ENCODE measurements at places on chromosomes 4 and X.
A peak's percentile ranks its signal among the peaks of the same experiment; 100 is the strongest.

DNA sequence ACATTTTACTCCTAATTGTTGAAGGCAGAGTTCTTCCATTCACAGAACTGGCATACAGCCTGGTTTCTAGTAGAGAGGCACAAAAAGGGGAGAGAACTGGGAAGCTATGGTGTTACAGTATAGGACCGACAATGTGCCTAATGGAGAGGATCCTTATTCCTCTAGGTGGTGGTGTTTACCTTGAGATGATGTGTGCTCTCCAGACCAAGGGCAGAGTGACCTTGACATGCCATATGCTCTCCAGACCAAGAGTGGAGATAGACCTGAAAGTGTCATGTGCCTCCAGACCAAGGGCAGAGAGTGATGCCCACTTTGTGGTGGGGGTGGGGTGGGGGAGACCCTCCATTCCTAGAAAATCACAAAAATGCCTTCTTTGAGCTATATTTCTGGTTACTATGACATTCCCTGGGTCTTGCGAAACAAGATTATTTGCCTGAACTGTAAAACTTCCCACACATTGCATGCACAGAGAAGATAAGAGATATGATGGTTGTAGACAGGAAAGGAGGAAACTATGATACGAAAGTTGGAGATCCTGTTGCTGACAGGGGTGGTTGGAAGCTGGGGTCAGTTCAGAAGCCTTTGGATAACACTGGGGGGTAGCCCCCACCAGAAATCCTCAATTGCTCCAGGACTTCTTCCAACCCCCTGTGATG, 119.7 kb downstream of the TEX13C start:
- DNase-seq: no peak

- DNase-seq: no peak
Measured at GRCh38 chr4:146338512-146338911, 124.2 kb downstream of the REELD1 start.

DNA sequence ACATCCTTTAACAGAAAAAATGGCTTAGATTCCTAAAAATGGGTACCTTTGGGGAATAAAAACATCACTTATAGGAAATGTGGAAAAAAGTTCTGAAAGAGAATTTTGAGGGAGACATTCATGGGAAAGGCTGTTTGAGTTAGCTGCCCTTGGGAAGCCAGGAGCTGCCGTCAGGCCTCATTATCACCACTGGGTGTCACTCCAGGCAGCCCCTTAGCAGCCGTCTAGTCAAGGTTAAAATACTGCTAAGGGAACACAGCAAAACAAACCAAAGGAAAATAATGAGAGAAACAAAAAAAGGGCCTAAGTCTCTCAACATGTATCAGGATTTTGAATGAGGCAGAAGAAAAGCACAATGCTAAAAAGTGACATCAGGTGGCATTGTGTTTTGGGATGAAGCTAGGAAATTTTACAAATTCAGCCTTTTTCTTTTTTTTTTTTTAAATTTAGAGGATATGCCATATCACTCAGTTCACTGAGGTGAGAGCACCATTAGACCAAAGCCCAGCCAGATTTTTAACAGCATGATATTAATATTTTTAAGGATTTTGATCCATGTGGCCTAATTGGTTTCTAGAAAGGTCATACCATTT, 235.3 kb downstream of the GPAT3 start:
- no peak for DNase-seq

- DNase-seq: no peak
Measured at GRCh38 chr4:61277785-61278760, 77.9 kb downstream of the ADGRL3 start.

GRCh38 chr4:22634541-22635181, 58.1 kb upstream of the GBA3 start:
- peak; percentile 11 for DNase-seq

- no peak for DNase-seq
Measured at GRCh38 chrX:3271183-3271833, 75.1 kb downstream of the MXRA5 start.

DNA sequence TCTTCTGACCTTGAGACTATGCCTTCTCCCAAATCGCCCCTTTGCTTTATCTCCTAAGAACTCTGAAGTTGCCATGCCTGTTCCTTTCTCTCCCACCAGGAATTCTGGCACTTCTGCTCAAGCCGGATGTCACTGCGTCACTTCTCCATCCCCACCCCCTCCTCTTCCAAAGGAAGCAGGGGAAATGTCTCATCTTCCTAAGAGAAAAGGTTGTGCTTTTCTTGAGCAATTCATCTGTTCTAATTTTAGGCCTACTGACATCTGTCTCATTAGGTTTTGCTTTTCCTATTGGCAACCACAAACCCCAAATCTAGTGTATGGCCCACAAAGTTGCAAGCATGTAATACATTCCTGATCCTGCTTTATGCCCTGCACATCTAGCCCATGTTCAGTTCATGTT, 163.1 kb upstream of the PLAC1 start:
- DNase-seq: no peak

- no peak for DNase-seq
Measured at GRCh38 chr4:182880387-182881356, 36.5 kb downstream of the DCTD start.

DNA sequence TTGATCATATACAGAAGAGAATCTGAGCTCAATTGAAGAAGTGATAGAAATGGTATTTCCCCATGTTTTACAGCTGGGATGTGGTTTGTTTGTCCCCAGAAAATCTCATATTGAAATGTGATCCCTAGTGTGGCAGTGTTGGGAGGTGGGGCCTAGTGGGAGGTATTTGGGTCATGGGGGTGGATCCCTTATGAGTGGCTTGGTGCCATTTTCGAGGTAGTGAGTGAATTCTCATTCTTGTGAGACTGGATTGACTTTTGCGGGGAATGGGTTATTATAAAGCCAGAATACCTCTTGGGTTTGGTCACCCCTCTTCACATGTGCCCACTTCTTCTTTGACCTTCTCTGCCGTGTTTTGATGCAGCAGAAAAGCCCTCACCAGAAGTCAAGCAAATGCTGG, 29.6 kb upstream of the PAGE1 start:
- DNase-seq: no peak

GRCh38 chr4:26525136-26525770, 35.0 kb upstream of the CCKAR start:
- DNase-seq: no peak

DNA sequence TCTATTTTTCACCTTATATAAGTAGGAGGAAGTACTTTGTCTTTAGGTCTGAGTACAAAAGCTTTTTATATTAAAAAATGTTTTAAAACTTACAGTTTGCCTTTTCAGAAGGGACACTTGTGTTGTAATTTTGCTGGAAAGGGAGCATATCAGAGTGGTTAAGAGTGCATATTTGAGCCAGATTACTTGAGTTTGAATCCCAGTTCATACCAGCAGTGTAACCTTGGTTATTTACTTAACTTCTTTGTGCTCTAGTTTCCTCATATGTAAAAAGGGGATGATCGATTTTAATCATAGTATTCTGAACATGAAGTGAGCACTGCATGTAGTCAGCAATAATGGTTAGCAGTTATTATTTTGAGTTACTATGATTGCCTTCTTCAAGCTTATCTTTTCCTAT, 78.3 kb upstream of the SLC4A4 start:
- DNase-seq: no peak

- DNase-seq: peak; percentile 23
Measured at GRCh38 chrX:45070116-45071007, 130.3 kb downstream of the DIPK2B start.

DNA sequence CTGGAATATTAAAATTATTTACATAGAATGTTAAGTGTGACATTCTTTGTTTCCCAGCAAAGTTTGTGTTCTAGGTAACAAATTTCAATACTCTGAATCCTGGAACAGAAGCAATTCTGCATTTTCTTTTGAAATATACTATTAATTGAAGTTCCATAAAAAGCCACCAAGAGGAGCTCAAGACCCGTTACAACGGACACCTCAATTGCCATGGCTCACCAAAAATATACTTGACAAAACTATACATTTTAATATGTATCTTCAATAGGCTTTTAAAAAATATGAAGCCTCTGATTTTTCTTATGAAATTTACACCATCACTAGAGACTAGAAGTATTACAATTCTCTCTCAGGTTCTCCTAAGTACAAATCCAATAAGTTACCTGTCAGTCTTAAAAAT, 111.4 kb downstream of the NYX start:
- peak; percentile 9 for DNase-seq

- no peak for DNase-seq
Measured at GRCh38 chrX:25976683-25977310, 161.3 kb upstream of the MAGEB18 start.

DNA sequence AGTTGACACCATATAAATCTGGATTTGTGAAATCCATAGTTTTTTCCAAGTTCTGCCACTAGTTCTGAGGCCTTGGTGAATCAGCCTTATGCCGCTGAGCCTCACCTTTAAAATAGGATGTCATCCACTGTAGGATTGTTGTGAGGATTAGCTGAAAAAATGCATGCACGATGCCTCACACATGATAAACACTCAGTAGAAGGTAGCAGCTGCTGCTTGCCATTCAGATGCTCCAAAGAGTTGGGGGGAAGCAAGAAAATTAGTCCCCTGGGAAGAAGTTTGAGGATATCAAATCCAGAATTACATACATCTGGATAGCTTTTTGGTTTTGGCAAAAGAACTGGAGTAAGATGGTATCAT, 7.4 kb downstream of the MMAA start:
- no peak for DNase-seq

DNA sequence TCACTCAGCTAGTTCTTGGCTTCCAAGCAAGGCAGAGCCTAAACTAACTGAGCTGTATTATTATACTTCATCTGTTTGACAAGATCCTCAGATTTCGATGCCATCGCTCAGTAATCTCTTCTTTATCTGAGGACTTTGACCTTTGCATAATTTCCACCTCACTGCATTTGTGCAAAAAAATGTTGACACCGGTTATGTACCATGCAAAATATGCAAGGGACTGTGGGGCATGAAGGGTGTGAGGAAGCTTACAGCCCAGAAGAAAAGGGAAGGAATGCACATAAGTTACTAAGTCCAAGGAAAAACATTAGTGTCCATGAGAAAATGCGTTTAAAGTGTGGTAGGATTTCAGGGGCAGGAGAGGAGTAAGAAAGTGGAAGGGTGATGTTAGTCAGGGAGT, 295.4 kb downstream of the PACRGL start:
- DNase-seq: no peak
